ENCODE measurements at places on chromosomes 12 and 14.

GRCh38 chr12:107776171-107776570 lies 1.7 kb downstream of the ASCL4 start:
- DNase-seq: no peak

DNA sequence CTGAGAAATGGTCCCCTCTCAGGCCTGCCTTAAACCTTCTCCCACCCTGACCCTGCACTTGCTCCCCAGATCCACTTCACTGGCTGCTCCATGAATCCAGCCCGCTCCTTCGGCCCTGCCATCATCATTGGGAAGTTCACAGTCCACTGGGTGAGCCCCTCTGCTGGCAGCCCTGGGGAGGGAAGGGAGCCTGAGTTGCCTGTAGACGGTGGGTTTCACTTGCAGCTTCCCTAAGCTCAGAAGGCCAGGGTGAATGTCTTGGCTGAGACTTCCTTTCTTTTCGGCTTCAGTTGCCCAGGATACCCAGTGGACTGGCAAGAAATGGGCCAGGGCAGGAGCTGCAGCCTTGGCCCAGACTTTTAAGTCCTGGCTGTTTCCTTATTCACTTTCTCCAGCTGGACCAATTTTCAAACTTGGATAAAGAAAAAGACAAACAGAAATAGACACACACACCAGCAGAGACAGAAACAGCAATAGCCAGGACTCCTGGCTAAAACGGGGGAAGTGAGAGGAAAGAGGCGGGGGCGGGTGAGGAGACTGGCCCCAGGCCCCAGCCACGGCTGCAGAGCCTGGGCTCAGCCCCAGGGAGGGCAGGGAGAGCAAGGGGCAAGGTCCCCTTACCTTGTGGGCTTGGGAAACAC lies 2.0 kb downstream of the AQP6 start:
- no peak for DNase-seq

DNA sequence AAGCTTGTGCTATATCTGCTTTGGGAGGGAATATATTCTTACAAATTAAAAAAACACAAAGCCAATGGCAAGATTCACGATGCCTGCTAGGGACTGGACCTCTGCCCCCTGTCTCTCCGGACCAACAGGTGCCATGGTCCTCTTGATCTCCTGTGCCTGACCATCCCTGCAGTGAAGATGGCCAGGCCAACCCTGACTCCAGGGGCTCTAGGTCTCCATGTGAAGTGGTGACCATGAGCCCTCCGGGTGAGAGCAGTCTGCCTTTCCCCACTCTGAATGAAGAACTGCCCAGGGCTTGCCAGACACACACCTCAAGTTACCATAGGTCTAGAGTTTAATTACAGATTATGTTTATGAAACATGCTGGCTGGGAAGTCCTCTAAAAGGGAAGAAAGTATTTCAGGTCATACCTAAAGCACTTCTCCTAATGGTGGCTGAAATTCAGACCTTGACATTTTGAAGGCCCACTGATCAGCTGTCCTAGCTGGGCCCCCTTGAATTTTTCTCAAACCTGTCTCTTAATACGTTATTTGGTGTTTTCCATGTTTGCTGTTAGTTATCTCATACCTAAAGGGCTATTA lies 1.4 kb downstream of the ARHGDIB start:
- DNase-seq: no peak

- DNase-seq: no peak
These were observed 5.4 kb upstream of the AMN start for GRCh38 chr14:102917056-102917385.

- DNase-seq: no peak
These were observed 60.6 kb downstream of the BEGAIN start for GRCh38 chr14:100526632-100527031.

DNA sequence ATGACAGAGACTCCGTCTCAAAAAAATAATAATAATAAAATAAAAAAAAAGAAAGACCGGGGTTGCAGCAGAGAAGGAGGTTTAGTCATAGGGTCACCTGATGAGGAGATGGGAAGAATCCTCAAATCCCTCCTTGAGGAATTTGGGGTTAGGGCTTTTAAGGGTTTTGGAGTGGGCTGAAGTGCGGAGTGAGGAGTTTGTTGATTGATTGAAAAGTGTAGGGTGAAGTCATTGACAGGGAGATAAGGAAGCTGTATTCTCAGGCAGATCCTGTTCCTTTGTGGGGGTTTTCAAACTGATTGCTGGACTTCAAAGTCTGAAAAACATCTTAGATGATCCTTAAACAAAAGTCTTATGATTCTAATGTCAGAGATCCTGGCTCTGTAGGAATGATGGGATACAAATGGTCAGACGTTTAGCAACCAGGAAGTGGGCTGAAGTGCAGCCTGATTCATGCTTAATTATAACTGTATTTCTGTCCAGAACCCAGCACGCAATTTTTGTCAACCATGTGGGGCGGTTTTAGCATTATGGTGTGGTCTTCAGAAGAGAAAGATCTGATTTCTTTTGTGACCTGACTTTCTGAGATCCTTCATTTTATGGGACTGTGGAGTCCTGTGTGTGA lies 16.0 kb downstream of the FNTB start:
- DNase-seq: no peak

DNA sequence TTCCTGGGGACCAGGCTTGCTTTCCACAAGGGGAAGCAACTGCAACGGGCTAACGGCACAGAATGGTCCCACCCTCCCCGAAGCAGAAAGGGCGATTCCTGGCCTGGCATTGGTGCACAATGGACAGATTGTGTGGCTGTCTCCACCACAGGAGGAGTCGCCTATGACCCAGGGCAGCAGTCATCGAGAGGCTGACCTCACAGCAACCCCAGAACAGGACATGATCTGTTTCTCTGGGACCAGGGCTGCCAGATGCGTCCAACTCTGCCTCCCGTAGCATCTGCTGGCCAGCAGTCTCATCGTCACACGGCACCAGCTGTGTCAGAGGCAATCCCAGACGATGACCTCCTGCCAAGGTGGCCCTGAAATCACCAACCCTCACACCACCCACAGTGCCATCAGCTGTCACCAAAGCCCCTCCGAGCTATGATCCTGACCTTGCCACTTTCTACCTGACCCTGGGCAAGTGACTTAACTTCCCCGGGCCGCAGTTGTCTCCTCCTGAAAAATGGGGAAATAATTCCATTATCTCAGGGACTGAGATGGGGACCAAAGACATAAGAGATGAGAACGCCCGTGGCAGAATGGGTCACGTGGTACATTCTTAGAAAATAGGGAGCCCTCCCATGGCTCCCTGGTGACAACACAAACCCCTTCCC lies 86.7 kb downstream of the CHGA start:
- no peak for DNase-seq

GRCh38 chr14:52977798-52978197 lies 26.9 kb upstream of the FERMT2 start:
- DNase-seq: no peak

GRCh38 chr12:110109037-110109836 lies 14.9 kb upstream of the IFT81 start:
- DNase-seq: no peak

DNA sequence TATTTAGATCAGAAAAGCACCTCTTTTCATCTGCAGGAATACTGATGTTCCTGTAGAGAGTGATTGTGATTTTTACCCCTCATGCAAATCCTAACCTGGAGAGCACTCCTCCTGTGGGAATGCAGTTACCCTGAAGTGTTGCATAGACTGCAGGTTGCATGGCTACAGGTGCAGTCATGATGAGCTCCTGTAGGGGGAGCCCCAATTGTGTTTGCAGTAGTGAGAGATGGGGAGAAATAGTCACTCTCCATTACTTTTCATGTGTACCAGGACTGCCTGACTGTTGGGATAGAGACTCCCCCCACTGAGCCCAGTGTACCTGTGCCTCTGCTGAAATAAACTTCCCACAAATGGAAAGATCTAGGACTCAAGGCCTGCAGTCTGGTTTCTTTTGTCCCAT lies 1086.5 kb downstream of the SLC6A15 start:
- peak; percentile 6 for DNase-seq

GRCh38 chr14:50397390-50398188 lies 908 bp upstream of the CDKL1 start:
- DNase-seq: no peak

GRCh38 chr14:25394791-25395391 lies 344.9 kb upstream of the STXBP6 start:
- DNase-seq: no peak

DNA sequence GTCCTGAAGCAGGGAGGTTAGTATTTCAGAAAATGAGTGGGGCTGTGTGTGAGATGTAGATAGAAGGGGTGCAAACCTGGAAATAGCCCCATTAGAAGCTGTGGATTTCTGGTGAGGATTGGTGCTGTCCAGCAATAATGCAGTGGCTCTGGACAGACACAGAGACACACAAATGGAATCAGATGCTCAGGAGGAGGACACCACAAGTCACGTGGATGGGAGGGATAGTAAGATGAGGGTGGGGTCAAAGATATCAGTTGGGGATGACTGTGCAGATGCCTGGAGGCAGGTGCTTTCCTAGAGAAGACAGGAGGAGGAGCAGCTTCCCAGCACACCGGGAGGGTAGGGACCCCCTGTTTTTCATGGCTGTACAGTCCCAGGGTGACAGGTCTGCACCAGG lies 136.5 kb downstream of the PLXNC1 start:
- DNase-seq: no peak

GRCh38 chr14:62117751-62118105 lies 355.5 kb downstream of the SNAPC1 start:
- DNase-seq: no peak

DNA sequence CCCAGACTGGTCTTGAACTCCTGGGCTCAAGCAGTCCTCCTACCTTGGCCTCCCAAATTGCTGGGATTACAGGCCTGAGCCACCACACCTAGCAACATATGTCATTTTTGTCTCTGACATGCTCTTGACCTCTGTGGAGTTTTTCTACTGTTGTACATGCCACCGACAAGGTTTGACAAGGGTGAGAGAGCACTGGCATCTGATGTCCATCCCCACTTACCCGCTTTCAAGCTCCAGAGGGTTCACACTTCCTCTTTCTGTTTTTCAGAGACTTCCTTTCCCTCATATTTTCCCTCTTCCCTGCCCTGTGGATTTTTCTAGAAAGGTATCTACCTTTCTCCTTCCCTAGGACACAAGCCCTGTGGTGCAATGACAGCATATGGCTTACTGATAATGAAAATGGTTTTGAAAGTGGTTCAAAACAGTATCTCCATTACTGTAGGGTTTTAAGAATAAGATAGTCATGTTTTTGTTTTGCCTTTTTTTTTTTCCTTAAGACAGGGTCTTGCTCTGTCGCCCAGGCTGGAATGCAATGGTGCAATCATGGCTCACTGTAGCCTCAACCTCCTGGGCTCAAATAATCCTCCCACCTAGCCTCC lies 27.7 kb upstream of the PLEKHG3 start:
- no peak for DNase-seq

DNA sequence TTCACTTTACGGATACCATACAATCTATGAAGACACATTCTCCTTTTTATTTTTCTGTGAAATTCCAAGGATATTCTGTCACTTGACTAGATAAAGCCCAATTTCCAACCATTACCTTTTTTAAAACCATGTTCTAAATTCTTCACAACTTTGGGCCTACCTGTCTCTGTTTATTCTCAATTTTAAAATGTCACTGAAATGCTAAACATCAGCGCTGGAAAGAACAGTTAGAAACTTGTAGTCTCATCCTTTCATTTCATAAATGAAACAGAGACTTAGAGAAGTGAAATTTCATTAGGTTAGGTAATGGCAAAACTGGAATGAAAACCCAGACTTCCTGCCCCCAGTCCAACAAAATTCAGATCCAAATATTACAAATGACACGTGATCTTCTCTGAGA lies 396.2 kb downstream of the CCDC91 start:
- no peak for DNase-seq

DNA sequence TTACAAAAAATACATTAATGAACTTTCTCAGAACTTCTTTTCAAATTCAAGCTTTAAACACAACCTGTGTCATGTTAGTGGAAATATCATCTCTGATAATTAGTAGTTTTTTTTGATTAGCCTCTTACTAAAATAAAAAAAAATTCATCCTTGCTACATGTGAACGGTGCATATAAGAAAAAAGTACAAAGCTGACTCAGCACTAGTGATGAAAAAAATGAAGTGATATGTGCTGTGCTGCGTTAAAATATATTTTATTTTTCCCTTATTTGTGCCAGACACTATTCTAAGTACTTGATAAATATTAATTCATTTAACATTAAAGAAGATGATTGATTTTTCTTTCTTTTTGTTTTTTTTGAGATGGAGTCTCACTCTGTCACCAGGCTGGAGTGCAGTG lies 7.5 kb downstream of the IKBIP start:
- no peak for DNase-seq

GRCh38 chr14:84453307-84453950 lies 1076.5 kb upstream of the FLRT2 start:
- no peak for DNase-seq

DNA sequence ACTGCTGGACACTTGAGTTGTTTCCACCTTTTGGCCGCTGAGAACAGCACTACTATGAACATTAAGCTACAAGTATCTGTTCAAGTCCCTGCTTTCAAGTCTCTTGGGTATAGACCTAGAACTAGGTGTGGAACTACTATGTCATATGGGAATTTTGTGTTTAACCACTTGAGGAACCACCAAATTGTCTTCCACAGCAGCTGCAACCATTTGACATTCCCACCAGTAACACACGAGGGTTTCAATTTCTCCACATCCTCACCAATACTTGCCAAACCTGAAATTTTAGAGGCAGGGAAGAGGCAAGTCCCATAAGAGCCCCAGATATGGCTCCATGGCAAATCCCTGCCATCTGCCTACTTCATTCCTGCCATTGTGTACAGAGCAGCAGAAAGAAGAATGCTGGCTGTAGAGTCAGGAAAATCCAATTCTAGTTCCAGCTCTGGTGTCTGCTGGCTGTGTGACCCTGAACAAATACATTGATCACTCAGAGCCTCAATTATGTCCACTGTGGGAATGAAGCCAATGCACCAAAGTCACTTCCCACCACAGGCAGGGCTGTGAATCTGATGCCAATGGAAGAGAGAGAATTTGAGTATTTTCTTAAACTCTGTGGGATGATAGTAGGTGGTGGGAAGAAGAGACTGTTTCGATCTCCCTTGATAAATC lies 17.8 kb downstream of the PITPNM2 start:
- DNase-seq: no peak

- DNase-seq: no peak
These were observed 18.0 kb upstream of the GUCY2C start for GRCh38 chr12:14714437-14714836.

GRCh38 chr12:92735131-92735721 lies 32.4 kb downstream of the PLEKHG7 start:
- DNase-seq: no peak

- DNase-seq: no peak
These were observed 2.8 kb downstream of the PTMS start for GRCh38 chr12:6768990-6769389.

DNA sequence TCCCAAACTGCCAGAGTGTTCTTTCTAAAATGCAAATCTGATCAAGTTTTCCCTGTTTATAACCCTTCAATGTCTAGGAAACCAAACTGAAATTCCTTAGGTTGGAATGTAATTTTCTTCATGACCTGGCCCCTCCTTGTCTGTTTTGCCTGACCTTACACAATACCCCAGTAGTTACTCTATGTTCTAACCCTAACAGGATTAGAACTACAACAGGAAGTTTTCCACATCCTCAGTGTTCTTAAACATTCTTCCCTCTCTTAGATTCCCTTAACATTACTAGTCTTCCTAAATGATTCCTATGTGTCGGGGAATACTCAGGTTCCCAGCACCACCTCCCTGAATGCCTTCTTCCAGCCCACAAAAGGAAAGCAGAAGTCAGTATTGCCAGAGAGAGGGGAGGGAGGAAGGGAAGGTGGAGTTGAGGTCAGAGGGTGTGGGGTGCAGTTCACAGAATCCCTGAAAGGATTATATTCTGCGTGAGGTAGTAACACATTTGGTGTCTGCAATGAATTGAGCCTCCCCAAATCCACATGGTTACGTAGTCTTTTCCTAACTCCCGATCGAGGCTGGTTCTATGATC lies 72.6 kb downstream of the BBS10 start:
- no peak for DNase-seq

All from activated CD4-positive, alpha-beta T cell treated with anti-CD3 and anti-CD28 coated beads for 24 hours (primary cell).